ENCODE measurements at places on chromosomes 3 and 15.

DNA sequence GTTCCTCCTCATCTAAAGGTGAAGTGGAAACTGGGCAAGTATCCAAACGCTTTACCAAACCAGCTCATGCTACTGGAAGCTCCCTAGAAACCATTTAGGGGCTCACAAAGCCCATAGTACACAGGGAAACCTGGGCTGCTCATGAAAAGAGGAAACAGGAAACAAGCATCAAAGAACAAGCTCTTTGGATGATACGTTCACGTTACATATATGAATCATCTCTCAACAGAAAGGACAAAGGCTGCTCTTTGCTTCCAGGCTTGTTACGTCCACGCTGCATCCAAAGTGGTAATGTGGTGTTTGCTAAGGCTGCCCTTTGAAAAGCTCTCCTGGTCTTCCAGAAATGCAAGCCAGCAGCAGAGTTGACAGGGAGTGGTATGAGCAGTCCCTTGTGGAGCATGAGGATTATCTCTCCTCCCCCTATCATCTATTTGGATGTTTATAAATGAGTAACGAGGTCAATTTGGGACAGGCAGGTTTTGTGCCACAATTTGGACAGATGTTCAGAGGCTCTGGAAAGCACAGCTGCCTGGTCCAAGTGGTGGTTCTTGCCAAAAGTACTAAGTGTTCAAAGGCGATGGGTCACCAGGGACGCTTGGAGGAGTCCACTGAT, 98.0 kb upstream of the RORA start:
- DNase-seq, result no peak

DNA sequence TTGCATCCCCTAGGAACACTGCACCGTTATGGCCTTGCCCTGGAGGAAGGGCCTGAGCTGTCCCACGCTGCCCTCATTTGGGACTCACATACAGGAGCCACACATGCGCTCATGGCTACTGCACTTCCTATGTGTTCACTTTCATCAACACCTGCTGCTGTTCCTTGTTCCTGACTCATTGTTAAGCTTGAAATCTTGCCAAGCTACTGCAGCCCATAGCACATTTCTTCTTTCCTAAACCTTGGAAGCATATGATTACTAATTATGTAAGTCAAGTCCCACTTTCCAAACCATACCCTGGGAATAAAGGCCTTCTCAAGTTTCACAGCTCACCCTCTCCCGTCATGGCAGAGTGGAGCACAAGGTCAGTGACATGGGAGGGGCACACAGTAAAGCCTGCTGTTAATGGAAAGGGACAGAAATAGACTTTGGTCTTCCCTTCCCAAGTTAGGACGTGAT, 307.9 kb downstream of the CLSTN2 start:
- no peak for DNase-seq

- no peak for DNase-seq
Observed at GRCh38 chr3:61448378-61448777, 113.0 kb upstream of the PTPRG start.

DNA sequence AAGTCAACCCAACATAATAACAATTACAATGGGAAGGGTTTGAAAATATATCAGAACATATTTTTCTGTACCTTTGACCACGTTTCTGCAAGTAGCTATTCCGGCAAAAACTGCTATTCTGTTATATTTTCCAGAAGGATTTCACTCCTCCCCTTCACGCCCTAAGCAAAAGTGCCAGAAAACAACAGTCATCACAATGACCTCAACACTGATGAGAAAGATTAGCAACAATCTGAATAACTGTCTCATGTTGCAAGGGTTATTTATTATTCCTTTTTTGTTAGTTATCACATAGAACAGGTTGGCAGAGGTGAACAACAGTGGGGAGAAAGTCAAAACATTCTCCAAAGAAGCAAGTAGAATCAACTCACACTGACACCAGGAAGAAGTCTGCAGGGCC, 269.4 kb upstream of the ARRDC4 start:
- no peak for DNase-seq

DNA sequence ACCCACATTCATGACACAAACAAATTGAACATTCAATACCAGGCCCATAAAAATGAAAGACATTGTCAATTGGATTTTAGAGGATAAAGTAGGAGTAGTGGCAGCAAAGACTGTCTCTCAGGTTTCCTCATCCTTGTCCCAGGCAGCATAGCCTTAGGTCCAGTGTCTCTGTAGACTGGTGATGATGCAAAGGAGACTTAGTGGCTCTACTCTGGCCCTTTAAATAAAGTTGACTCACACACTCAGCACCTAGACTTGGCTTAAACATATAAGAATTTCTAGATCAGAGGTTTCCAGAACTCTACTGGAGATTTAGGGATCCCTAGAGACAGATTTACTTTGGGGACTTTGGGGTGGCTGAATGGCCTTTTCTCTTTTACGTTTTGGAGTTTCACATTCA, 166.6 kb downstream of the NR1D2 start:
- no peak for DNase-seq

DNA sequence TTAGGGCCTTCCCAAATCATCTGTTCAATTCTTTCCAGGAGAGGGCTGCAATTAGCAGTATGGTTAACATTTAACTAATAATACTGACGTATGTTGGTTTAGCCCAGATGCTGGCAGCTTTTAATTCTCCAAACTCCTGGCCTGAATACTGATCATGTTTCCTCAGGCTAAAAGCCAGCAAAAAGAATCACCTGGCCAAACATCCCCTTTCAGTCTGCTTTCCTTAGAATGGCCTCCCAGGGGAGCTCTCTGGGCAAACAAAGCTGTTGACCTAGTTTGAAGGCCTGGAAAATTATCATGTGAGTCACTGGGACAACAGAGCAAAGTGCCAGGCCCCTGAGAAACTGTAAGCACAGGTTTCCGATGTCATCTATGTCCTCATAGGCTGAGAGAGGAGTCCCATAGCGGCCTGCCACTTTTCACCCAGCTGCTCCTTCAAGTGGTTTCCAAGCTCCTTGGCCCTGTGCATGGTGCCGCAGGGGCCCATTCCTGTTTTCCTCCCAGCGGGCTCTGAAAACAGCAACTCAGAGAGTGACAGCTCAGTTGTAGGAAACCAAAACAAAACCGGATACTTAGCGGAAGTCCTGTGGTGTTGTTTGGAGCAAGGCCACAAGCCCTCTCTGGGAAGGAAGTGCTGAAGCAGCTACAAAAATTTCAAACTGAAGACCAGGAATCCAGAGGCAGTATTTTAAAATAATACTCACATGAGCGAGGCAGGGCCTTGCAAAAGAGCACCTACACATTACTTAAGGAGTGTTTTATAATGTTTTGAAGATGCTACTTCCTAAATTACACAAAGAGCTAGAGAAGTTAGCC, 36.5 kb upstream of the RAB11A start:
- peak; percentile 88 for DNase-seq

DNA sequence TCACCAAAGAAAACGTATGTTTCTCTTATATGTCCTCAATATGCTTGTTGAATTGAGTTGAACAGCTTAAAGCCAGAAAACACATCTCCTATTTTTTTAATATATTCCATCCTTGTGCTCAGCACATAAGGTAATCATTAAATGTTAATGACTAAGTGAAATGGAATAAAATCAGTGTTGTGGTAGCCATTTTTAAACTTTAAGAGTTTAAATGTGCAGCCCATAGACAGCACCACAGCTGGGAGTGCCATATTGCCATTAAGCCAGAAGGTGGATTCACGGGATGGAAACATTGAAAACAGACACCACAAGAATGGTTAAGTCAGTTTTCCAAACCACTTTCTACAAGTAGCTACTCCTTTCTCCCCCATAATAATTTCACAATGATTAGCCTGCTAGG, 76.8 kb upstream of the C15orf61 start:
- DNase-seq, result no peak

GRCh38 chr3:154195620-154196356, 74.6 kb downstream of the ARHGEF26 start:
- DNase-seq, result no peak

GRCh38 chr3:12828751-12829150, 12.6 kb downstream of the RPL32 start:
- DNase-seq, result no peak

- no peak for DNase-seq
Observed at GRCh38 chr15:77195586-77195985, 124.7 kb upstream of the TSPAN3 start.

- no peak for DNase-seq
Observed at GRCh38 chr15:36966708-36967107, 133.6 kb downstream of the MEIS2 start.

DNA sequence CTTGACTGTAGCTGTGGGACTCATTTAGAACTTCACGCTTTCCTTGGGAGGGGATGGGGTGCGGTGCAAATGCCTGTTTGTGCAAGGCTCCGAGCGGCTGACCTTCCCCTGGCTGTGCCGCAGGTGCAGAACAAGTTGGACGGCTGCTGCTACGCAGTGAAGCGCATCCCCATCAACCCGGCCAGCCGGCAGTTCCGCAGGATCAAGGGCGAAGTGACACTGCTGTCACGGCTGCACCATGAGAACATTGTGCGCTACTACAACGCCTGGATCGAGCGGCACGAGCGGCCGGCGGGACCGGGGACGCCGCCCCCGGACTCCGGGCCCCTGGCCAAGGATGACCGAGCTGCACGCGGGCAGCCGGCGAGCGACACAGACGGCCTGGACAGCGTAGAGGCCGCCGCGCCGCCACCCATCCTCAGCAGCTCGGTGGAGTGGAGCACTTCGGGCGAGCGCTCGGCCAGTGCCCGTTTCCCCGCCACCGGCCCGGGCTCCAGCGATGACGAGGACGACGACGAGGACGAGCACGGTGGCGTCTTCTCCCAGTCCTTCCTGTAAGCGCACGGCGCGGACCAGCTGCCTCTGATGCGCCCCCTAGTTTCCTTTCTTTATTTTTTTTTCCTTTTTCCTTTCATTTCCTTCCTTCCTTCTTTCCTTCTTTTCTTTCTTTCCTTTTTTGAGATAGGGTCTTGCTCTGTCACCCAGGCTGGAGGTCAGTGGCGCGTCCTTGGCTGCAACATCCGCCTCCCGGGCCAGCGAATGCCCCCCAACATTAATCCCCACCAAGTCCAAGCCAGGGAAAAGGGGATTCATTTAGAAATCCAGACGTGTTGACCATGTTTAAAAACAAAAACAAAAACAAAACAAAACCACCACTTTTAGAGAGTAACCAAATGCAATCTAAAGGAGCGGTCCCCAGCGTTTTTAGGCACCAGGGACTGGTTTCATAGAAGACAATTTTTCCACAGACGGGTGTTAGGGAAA, 42.7 kb downstream of the EIF2AK4 start:
- peak; percentile 17 for DNase-seq

DNA sequence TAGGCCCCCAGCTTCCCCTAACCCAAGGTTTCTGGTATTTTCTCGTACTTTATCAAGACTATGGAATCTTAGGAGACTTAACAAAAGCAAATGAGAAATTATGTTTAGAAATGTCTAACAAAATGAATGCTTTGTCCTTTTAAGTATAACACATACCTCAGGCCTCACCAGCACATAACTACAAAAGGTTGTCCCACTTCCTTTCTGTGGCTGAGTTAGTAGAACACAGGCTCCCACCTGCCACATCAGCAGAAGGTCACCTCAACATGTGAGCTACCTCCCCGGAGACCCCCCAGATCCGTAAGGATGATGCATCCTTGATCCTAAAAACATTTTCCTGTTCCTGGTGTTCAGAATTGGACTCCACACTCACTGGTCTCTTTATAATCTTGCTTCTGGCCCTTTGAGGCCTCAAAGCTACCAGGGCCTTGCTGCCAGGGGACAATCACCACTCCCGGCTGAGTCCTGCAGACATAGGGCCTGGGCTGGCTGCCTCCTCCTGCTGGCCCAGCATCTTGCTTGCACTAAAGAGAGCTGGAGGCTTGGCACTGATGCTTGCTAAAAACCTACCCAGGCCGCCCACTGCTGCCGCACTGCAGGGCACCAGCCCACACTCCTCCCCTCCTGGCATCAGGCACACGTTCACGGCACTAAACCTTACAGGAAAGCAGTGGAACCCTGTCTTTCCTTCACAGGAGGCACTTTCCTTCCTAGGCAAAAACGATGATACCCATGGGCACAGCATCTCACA, 2.9 kb downstream of the CCRL2 start:
- DNase-seq, result no peak

GRCh38 chr3:183815951-183816475, 9.4 kb downstream of the MAP6D1 start:
- no peak for DNase-seq

DNA sequence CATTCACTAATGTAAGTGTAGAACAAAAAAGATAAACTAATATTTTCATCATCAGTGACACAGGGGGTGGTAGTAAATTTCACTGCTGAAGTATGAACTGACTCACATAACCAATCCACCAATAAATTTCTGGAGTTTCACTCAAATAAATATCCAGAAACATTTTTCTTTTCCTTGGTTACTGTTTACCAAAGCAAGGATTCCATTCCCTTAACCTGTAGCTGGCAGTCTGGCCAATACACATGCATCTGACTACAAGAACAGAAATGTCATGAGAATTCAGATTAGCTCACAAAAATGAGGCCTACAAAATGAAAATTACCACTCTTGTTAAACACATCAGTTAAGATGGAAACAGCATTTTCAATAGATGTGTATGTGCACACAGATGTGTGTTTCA, 80.3 kb downstream of the STAG1 start:
- no peak for DNase-seq

GRCh38 chr3:46228260-46229242, 13.7 kb upstream of the CCR3 start:
- DNase-seq, result peak; percentile 25

DNA sequence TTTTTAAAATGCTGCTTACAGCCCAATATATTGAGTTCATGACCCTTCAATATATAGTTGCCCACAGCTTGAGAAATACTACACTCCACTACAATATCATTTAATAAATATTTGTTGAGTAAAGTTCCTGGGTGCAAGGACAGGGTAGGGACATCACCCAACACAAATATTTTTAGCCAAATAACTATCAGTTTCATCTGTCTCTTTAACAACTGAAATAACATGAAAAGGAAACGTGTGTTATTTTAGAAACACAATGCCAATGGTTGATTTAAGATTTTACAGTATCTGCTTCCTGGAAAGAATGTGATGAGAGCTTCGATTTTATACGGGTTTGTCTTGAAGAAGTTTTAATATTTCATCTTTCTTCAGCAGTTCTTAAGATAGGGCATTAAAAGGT, 67.7 kb upstream of the CDV3 start:
- DNase-seq, result no peak

DNA sequence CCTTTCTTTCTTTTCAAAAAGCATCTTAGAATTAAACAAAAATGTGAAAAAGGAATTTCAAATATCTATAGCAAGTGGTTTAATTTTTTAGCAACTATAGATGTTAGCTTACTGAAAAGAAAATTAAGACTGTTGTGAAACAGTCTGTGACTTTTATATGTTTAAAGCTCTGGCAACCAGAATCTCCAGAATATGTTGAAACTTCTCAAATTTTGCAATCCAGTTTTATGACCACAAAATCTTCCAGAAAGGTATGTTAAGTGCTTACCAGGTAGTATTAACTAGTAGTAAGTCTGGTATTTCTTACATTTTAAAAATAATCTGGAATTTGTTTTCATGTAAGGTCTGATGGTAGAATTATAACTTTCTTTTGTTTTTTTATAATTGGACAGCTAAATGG, 235.0 kb downstream of the SLC9A9 start:
- DNase-seq, result no peak

- DNase-seq, result no peak
Observed at GRCh38 chr15:43433165-43433564, 59.8 kb downstream of the TP53BP1 start.

GRCh38 chr3:71565976-71566375, 17.6 kb downstream of the FOXP1 start:
- no peak for DNase-seq

- DNase-seq, result no peak
Observed at GRCh38 chr15:82951472-82952157, 905 bp downstream of the HOMER2 start.

GRCh38 chr15:61038387-61038786, 190.7 kb downstream of the RORA start:
- no peak for DNase-seq

- no peak for DNase-seq
Observed at GRCh38 chr3:31197941-31198340, 303.5 kb upstream of the GADL1 start.
